ENCODE measurements at places on chromosomes 2 and 18.

DNA sequence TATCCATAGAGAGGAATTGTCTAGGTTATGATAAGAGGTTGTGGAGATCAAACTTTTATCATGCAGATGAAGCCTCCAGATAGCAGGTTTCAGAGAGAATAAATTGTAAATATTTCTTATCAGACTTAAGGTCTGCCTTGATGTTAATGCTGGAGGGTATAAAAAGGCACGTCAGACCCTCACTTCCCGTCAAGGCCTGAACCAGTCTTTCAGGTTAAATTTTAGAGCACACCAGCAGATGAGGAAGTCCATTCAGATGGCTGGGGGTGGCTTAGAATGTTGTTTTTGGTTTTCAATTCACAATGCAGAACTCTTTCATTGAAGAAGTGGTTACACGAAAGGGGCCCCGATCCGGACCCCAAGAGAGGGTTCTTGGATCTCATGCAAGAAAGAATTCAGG lies 144.4 kb upstream of the FBXO11 start:
- DNase-seq = no peak

GRCh38 chr18:45175511-45175910 lies 439.8 kb upstream of the SLC14A2 start:
- no peak for DNase-seq

DNA sequence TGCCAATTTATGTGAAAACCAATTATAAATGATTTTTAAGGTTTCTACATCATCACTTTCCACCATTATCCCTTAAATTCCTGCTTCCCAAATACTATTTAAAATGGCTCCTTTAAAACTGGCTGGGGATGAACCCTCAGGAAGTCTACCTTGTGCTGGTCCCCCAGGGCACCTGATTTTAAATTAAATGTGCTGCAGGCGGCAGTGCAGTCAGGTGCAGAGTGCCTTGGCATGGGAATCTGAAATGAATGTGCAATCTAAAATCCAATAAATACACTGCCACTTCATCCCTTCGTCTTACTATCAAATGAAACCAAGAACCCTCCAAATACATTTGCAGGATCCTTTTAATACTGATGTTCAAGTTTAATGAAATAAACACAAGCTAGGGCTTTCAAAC lies 61.8 kb downstream of the C2orf76 start:
- DNase-seq = no peak

- DNase-seq = no peak
Observed at GRCh38 chr2:204234879-204235278, 298.3 kb downstream of the ICOS start.

DNA sequence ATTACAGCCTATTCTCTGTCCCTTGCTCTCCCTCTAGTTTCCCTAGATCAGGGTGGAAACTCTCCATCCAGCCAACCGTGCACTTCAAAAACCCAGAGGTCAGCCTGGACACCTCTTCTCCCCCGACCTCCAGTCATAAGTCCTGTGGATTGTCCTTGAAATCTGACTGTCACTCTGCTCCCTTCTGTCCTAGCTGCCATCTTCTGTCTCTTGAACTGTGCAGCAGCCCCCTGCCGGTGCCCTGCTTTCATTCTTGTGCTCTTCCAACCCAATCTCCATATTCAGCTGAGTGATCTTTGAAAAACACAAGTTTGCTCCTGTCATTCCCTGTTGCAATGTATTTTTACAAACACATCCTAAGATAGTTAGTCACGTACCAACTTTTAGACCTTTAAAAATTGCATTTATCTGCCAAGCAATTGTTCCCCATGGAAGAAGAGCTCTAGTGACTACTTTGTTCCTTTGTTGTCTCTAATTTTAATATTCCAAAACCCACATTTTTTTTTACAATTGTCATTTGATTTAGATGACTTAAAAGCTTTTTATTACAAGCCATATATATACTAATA lies 254.3 kb downstream of the CAMKMT start:
- no peak for DNase-seq

DNA sequence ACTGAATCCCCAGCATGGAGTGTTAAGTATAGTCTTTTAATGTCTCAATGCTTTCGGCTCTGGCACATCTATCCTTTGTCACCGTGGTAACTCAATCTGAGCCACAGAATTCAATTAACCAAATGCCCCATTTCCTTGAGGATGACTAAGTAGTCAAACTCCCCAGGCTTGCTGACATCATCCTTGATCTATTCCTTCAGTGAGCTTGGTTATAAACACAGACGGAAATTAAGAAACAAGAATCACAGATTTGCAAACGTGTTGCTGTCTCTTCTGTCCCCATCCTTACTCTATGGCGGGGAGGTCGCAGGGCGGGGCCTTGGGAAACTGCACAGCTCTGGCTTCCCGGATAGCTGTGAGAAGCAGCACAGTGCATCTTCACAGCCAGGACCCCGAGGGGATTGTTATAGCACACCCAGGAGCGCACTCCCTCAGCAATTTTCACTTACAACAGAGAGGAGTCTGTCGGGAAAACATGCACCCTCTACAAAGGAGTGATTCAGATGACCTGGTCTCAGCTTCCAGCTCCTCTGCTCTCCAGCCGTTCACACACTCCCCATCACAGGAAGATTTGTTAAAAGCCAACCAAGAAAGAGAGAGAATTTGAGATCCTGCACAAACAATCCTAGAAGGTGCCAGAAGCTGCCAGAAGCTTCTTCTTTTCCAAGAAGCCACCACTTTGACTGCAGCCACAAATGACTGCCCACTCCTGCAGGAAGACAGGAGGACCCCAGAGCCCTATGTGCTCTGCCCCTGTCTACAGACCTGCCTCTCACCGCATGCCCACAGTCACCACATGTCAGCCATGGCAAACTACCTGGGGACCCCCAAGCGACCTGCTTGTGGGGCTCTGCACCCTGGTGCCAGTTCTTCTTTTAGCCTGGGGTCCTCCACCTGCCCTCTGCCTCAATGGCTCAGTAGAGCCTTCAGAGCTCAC lies 44.9 kb upstream of the YWHAQ start:
- no peak for DNase-seq

- no peak for DNase-seq
Observed at GRCh38 chr2:225309516-225309915, 90.0 kb upstream of the NYAP2 start.

GRCh38 chr2:66318009-66318561 lies 116.8 kb upstream of the MEIS1 start:
- no peak for DNase-seq

GRCh38 chr18:37586656-37587225 lies 21.1 kb upstream of the CELF4 start:
- no peak for DNase-seq

- no peak for DNase-seq
Observed at GRCh38 chr2:148982282-148982681, 56.2 kb upstream of the LYPD6B start.

DNA sequence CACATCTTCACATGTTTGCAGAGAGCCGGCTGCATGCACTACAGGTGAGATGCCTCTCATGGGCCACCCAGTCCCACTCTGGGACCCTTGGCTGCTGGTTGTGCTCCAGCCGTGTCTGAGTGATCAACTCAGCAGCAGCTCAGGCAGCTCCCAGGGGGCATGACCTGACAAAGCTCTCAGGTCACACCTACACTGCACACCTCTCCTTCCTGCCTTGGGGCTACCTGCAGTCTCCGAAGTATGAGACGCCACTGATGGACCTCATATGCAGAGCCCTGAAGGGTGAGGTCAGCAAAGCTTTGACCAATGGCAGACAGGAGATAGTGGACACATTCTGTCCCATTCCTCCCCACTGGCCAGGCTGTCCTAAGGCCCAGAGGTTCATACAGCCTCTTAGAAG lies 51.4 kb downstream of the LBH start:
- no peak for DNase-seq

DNA sequence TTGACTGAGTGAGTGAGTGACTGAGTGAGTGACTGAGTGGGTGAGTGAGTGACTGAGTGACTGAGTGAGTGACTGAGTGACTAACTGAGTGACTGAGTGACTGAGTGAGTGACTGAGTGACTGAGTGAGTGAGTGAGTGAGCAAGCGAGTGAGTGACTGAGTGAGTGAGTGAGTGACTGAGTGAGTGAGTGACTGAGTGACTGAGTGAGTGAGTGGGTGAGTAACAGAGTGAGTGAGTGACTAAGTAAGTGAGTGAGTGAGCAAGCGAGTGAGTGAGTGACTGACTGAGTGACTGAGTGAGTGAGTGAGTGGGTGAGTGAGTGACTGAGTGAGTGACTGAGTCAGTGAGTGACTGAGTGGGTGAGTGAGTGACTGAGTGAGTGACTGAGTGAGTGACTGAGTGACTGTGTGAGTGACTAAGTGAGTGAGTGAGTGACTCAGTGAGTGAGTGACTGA lies 11.9 kb downstream of the MAL start:
- no peak for DNase-seq

GRCh38 chr18:40612356-40612755 lies 1342.7 kb upstream of the PIK3C3 start:
- no peak for DNase-seq

GRCh38 chr2:24621779-24622538 lies 130.9 kb downstream of the NCOA1 start:
- no peak for DNase-seq

DNA sequence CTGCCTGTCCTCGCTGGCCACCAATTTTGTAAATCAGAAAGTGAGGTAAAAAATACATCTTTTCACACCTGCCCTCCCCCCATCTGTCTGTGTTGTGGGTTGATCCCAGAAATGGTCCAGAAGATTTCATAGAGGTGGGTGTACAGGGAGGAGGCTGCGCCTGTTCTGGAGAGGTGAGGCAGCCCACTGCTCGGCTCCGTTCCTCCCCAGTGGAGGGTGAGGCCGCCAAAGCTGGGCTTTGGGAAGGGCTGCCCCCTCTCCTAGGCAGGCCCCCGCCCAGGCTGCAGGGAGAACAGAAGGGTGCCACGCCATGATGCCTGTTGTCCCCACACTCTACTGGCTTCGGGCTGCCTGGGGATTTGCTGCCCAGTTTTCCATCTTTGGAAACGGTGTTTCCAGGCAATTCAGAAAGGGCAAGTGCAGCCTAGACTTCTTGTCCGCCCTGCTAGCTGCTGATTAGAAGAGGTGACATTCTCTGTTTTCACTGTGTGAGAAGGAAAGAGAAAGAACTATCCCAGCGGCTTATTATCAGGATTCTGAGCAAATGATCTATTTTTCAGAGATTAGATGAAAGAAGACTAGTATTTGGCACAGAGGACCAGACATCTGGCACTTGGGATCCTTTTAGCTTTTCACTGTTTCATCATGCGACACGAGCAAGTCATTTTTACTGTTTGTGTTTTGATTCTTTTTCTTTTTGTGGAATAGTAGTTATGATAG lies 18.7 kb downstream of the SMARCAL1 start:
- no peak for DNase-seq

DNA sequence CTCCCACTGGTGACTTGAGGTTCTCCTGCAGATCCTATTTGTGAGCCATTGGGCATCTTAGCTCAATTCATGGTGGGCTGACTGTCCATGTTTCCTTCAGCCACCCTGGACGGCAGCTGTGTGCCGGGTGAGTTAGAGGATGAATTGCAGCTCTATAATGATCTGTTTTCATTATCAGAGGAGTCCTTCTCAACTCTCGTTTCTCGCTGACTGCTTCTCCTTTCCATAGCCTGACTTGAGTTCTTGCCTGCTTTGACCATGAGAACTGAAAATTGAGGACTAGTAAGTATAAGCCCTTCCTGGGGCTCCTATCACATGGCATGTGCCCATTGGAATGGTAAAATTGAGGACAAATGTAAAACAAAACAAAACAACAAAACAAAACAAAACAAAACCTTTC lies 121.8 kb downstream of the CDC42EP3 start:
- DNase-seq = no peak

DNA sequence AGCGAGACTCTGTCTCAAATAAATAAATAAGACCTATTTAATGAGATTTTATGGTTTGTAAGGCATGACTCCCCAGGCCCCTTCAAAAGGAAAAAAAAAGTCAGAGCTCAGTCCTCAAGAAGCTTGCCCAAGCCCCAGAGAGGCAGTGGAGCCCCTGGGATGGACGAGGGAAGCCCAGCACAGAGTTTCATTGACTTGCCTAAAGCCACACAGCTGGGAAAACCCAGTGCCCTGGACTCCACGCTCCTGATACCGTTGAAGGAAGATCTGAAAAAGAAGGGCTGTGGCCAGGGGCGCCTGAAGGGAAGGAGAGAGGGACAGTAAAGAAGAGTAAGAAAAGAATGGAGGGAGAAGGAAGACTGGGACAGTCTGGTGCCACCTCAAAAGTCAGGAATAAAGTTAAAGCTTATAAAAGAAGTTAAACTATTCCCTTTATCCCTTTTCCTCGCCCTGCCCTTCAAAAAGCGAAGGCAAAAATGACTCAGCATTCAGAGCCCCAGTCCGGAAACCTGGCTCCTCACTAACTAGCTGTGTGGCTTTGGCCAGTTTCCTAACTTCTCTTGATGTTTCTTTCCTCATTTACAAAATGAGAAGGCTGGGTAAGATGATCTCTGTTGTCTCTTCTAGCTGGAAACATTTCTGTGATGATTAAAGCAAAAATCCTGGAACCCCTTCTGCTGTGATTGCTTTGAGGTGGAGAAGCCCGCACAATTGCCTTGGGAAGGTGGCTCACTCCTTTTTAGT lies 46.7 kb downstream of the LYPD1 start:
- no peak for DNase-seq

DNA sequence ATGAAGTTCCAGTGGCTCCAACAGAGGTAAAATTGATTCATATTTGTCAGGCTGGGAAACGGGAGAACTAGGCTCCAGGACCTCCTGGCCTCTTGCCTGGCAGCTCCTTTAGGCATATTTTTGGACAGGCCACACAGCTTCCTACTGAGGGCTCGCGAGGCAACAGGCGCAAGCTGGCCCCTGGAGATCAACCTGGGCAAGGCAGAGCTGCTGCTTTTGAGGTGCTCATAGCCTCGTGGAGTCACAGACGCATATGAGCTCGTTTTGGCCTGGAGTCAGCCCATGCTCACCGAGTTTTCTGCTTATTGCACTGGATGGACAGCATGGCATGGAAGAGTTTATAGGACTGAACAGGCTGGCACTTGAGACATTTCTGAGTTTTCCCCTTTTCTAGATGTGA lies 97.7 kb downstream of the CAPN13 start:
- DNase-seq = no peak

DNA sequence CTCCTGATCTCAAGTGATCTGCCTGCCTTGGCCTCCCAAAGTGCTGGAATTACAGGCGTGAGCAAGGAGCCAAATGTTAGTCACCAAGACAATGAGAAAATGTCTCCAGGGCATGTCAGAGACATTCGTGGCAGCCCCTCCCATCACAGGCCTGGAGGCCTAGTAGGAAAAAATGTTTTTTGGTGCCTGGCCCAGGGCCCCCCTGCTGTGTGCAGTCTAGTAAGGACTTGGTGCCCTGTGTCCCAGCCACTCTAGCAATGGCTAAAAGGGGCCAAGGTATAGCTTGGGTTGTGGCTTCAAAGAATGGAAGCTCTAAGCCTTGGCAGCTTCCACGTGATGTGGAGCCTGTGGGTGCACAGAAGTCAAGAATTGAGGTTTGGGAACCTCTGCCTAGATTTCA lies 12.5 kb upstream of the TXNL4A start:
- no peak for DNase-seq

GRCh38 chr18:80188643-80189530 lies 58.4 kb downstream of the PARD6G start:
- no peak for DNase-seq

GRCh38 chr18:55541571-55541970 lies 46.4 kb downstream of the TCF4 start:
- DNase-seq = no peak

- DNase-seq = no peak
Observed at GRCh38 chr18:50044402-50044801, 150.5 kb downstream of the MYO5B start.

- no peak for DNase-seq
Observed at GRCh38 chr2:209323738-209324137, 100.1 kb upstream of the MAP2 start.
